ENCODE measurements at places on chromosomes 2 and 18. TPM values are rescaled to one million over a fixed set of nuclear protein-coding genes. Genes with fewer than 3 reads are reported as not detected.

The STK39 gene
- total RNA-seq = 12.9 TPM

The NRBP1 gene
- 34.2 TPM for total RNA-seq

The STPG4 gene
- total RNA-seq = not detected

The ZEB2 gene
- total RNA-seq = 24.6 TPM

The ASIC4 gene
- not detected for total RNA-seq

The DPP10 gene
- 11.2 TPM for total RNA-seq

The MYCN gene
- total RNA-seq = not detected
